AG10803 (cell line): ENCODE measurements at places on chromosomes 1 and 21.

DNA sequence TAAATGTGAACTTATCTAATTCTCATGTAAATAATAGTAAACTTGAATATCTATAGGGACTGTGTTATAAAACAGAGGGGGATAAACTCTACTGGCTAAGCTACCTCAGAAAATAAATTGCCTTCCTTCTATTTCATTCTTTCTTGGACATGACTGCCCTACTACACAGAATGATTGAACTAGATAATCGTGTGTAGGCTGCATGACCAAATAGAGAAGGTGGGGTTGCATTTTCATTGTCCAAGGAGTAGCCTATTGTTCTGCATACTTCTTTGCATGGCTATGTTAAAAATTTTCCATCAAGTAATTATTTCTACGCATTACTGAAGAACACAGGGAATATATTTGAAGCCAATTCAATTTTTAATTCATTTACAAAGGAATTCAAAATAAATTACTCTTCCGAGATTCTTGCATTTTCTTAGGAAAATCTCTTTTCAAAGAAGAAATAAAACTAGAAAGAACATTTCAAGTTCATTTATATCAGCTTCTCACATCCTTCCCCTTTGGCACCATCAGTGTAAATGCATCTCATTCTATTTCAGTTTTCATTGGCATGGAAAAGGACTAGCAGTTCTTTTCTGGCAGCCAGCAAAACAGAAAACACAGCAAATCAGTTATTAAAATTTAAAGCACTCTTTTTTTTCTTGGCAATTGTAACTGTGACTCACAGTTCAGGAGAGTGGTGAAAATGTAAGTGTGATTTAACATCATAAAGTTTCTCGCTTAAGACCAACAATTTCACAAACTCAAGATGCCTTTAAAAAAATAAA is 714.7 kb downstream of the NCAM2 start:
- peak; percentile 79 for DNase-seq

DNA sequence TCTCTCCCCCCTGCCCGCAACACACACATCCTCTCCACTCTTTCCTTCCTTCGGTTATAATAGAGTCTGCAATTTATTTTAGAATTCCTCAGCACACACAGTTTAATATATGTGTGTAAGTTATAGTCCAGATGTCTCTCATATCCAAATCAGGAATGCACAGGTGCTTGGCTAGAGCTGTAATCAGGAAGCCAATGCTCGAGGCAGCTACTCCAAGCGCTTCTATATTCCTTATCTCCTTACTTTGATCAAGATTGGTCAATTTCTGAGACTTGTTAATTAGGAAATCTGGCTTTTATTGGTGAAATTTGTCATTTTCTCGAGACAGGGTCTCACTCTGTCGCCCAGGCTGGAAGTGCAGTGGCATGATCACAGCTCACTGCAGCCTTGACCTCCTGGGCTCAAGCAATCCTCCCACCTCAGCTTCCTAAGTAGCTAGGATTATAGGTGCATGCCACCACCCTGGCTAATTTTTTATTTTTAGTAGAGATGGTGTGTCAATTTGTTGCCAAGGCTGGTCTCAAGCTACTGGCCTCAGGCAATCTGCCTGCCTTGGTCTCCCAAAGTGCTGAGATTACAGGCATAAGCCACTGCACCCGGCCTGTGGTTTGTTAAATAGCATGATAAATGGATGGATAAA is 27.7 kb downstream of the RPL5 start:
- DNase-seq: no peak

DNA sequence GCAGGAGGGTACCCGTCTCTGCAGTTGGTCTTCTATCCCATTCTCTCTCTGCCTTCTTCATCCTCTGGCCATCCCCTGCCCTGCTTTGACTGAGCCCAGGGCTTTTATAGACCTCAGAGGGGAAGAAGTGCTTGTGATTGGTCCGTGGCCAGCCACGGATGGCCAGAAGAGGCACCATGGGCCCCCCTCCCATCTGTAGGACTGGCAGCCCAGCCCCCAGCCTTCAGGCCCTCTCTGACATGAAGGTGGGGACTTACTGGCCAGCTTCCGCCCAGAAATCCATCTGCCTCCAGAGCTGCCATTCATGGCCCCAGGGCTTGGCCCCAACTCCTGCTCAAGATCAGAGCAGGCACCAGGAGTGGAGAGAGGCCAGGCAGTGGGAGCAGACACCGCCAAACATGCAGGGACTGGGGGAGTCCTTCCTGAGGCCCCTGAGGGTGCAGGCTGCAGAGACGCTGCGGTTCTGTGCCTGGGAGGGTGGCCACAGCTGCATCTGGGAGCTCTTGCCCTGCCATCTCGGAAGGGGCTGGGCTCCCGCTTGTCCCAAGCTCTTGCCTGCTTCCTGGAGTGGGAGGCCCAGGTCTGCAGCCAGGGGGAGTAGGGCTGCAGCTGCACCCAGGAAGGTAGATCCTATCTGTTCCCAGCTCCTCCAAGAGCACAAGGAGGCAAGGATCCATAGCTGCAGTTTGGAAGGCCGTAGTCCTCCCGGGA is 698.6 kb upstream of the B3GALT2 start:
- DNase-seq: no peak

DNA sequence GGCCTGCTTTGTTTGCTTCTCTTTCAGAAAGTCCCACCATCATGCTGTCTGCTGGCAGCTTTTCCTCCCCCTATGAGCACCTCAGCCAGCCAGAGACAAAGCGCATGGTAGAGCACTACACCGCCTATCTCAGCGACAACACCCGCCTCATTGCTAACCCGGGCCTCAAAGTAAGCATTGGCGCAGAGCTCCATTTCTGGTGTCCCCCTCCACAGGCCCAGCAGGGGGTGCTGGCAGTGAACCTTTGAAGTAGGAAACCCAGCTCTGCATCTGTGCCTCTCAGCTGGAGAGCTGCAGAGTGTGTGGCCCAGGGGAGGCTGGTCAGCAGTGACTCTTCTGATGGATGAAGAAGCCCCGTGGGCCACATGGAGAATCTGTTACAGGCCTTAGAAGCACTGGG is 81.2 kb upstream of the RAVER2 start:
- no peak for DNase-seq

- peak; percentile 25 for DNase-seq
These were observed 90.1 kb upstream of the DIRAS3 start for GRCh38 chr1:68140536-68140935.

DNA sequence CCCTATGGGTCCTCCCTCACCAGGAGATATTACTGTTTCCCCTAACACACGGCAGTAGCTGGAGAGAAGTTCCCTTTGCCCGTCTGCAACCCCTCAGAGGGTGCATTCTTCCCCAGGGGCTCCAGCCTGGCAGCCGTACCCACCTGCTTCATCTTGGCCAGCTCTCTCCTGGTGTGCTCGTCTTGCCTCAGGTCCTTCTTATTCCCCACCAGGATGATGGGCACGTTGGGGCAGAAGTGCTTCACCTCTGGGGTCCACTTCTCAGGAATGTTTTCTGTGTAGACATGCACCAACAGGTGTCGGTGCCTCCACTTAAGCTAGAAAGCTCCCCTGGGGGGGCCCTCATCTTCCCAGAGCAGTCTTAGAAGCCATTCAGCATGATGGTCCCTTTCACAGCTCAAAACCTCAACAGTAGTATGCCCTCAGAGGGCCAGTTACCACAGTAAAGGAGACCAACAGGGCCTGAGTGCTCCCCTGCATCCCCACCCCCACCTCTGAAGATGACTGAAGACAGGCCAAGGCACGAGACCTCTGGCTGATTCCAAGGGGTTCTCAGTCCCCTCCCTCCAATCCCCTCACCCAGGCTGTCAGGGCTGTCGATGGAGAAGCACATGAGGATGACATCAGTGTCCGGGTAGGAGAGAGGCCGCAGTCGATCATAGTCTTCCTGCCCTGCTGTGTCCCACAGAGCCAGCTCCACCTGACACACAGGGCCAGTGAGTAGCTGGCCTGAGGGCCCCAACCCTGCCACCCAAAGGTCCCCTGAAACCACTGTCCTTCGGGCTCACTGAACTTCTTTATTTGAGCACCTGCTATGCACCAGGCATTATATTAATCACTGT is 4.3 kb downstream of the RHOC start:
- no peak for DNase-seq

DNA sequence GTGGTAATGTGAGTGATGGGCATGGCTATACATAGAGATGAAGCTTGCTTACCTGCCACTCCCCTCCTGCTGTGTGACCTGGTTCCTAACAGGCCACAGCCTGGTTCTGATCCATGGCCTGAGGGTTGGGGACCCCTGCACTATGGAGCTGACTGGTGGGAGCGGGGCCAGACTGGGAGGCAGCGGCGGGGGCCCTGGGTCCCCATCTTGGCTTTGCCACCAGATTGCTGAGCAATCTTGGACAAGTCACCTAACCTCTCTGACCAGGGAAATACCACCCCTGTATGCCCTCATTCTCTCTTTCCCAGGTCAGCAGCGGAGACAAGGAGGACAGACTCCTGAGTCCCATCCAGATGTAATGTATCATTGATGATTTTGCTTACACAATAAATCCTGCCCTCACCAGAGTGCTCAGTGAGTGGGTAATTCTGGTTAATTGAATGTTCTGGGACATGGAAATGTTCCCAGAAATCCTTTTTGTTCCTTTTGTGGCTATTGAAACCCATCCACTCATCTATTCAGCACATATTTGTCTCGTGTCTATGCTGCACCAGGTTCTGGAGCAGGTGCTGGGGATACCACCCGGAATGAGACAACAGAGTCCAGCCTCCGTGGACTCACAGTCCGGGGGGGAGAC is 4.1 kb upstream of the ARHGEF10L start:
- no peak for DNase-seq

- DNase-seq: no peak
These were observed 699.2 kb downstream of the KCNT2 start for GRCh38 chr1:195909061-195909460.

DNA sequence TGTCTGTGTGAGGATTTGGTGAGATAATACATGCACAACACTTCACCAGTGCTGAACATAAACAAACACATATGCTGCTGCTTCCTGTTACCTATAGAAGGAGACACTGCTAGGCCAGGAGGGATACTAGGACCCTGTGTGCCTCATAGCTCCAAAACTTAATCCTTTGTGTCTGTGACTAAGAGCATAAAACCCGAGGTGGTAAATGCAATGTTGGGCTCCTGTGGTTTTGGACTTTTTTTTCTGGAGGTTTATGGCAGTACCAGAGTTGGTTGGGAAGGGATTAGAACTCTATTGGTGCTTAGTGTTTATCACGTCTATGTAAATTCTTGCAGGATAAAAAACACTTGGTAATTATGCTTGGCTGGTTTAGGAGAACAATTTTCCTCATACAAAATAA is 122.9 kb downstream of the NUF2 start:
- DNase-seq: no peak

DNA sequence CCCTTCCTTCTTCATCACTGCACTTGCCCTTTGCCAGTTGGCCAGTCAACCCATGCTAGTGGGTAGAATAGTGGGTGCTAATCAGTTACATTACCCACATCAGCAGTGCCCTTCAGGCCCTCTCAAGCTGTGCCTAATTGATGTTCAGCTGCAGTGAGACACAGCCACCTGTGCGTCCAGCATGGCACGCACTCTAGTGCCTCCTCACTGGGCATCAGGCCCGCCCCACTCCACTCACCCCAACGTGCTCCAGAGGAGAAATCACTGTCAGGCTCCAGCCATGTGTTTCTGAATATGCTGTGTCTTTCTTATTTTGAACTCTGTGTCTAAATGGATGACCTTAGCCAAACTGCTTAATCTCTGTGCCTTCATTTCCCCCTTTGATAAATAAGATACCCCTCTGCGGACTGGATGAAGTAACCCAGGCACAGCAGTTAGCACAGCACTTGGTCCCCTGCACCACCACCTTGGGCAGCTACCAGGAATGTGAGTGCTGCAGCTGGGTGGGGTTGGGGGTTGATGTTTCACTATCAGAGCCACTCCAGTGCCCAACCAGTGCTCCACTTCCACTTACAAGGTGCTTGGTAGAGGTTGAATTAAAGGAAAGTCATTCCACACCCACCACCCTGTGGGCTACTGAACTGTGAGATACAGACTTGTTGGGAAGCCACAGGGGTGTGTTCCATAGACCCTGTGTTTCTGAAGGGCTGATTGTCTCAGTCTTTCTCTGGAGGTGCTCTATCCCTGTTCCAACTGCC is 8.9 kb upstream of the ADORA3 start:
- DNase-seq: no peak

DNA sequence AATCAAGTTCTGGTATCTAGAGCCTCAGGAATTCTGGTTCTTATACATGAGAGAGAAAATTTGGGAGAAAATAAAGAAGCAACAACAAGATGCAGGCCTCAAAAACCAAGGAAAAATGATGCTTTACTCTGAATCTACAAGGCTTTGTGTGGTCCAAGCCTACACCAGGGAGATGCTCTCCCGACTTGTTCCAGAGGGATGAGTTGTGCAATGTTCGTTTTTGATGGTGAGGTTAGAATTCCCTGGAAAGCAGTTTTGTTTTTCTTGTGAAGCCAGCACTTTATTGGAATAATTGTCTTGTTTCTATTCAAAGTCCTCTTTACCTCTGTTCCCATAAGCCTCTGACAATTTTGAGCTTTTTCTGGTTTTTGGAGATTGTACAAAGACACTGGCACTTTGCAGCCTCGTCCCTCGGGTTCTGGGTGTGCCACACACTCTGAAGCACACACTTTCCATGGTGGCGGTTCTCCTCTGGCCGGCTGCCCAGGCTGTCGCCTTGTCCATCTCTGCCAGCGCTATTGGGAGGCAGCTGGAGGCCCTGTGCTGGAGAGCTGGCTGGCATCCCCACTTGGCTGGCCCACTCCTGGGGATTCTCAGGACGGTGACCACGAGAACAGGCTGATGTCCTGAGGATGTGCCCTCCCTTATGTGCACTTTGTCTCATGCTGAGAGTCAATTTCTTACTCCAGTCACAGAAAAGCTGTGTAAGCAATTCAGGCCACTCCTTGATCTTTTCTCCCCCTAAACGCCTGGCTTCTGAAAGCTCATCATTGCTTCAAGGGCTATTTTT is 70.2 kb downstream of the EDEM3 start:
- DNase-seq: peak; percentile 28
